ENCODE measurements at places on chromosomes 2 and 18.
A peak's percentile ranks its signal among the peaks of the same experiment; 100 is the strongest.

DNA sequence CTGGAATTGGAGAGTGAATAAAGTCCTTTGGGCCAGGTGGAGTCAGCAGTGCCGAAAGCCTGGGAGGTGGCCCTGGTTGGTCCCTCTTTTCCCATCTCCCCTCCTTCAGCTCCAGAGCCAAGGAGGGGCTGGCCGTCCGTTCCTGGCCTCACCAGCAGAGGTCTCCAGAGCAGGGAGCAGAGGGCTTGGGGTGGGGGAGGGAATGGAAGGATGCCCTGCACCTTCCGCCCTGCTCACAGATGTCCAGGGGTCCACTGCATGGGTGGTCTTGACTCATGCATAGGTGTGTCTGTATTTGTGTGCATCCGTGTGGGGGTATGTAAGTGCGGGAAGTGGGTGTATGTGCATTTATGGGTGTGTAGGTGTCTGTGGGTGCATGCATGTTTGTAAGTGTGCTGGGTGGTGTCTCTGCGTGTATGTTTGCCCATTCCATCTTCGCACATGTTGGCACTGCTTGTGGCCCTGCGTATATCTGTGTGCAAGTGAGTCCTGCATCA lies 201.8 kb downstream of the ZFP36L2 start:
- peak; percentile 33 for DNase-seq

DNA sequence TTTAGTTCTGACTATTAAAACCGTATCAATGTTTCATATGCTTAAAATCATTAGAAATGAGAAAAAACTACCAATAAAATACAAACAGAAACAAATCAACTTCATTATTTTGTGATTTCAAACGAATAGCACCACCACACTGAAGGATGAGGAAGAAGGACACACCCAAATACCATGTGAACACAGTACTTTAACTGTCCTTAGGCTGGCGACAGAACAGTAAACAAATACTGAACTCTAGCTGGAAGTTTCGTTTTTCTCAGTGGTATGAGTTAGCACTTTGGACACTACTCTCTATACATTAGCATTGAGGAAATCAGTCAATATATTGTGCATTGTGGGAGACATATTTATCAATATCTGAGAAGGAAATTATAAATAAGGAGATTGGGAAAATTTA lies 202.4 kb upstream of the AGAP1 start:
- DNase-seq, result no peak

GRCh38 chr18:50158866-50159653 lies 35.9 kb downstream of the MYO5B start:
- no peak for DNase-seq

DNA sequence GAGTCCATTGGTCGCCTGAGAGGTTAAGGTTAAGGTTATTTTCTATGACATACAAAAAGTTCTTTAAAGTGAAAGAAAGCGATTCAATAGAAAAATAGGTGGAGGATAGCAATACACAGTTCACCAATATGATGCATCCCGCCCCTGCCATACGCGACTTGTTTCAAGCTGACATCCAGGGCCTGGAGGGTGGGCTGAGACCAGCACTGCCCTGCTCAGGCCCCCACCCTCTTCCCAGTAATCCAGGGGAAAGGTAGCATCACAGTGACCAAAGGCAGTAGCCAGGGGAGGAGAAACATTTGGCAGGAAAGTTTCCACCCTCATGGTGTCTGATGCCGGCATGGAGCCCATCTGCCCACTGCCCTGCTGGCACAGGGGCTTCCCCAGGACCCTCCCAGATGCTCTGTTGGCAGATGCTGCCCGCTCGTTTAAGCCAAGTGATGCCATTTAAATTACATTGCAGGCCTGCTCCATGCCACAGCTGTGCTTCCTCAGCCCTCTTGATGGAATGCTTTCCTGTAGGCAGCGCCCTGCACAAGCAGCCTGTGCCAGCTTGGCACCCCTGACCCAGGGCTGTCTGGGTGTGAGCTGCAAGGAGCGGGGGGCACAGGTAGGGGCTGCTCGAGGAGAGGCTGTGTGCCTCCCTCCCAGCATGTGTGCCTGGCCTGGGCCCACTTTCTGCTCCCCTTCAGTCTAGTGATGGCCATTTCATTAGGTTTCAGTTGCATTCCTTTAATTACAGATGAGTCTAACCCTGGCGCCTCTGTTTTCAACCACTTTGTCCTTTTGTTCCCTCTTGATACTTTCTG lies 10.7 kb upstream of the ANO7 start:
- DNase-seq, result no peak

DNA sequence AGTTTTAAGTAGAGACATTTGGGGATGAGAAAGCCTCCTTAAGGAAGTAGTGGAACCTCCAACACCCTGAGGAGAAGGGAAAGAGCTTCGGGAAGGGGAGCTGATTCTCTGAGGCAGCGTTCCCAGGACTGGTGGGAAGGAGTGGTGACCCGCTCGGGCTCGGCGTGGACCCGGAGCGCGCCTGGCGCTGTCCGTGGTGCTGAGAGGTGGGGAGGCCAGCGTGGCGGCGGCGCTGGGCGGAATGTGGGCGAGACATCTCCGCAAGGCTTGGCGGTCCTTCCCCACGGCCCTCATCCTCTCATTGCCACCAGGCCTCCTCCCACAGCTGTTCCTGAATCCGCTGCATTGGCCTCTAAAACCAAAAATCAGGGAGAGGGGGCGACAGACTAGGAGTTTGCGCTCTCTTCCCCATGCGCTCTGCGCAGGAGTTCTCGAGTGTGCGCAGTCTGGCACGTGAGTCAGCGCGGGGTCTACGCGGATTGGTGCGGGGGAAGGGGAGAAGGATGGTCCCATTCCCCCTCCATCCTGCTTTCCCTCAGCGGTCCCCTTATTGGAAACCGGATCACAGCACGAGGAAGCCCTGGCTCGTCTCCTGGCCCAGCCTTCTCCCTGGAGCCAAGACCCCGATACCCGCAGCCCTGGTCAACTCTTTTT lies 857 bp downstream of the RESP18 start:
- DNase-seq, result no peak

DNA sequence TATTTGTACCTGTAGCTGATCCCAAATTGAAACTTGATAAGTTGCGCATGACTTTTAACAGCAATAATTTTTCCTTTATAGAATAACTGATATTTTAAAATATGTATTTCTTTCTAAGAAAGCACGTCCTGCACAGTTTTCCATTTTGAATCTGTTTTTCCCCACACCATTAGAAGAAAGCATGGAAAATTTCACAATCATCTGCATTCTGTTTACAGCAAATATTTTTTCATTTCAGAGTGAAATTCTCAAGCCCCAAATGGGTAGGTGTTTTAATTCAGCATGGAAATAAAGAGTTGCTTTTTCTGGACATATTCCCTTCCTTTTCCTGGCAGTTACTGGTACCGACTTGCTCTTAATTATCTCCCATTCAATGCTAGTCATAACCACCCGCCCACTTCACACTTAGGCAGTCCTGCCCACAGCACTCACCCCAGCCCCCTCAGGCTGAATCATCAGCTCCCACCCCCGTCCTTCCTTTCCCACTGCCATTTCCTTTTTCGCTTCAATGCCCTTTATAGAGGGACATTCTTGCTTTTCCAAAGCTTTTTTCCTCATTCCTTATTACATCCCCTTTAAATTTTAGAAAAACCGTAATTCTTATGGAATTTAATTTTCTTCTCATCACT lies 89.2 kb upstream of the GLS start:
- peak; percentile 13 for DNase-seq

DNA sequence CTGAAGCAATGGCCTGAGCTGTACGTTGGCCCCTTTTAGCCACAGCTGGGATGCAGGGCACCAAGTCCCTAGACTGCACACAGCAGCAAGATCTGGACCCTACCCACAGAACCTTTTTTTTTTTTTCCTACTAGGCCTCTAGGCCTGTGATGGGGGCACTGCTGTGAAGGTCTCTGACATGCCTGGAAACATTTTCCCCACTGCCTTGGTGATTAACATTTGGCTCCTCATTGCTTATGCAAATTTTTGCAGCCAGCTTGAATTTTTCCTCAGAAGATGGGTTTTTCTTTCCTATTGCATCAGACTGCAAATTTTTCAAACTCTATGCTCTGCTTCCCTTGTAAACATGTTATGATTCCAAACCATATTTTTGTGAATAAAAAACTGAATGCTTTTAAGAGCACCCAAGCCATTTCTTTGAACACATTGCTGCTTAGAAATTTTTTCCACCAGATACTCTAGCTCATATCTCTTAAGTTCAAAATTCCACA lies 33.5 kb downstream of the PDE1A start:
- DNase-seq, result no peak

GRCh38 chr2:207503234-207503633 lies 26.5 kb upstream of the CREB1 start:
- no peak for DNase-seq

DNA sequence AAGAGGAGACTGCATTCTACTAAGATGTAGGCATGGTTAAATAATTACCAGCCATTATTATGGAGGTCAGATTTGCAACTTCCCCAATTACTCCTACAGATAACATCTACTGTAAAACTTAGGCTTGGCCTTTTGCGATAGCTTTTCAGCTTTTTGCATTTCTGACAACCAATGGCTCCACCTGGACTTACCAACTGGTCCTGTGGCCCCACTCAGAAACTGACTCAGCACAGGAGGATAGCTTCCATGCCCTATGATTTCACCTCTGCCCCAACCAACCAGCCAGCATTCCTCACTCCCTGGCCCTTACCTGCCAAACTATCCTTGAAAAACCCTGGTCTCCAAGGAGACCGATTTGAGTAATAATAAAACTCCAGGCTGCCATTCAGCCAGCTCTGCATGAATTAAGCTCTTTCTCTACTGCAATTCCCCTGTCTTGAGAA lies 28.2 kb downstream of the TUBB6 start:
- DNase-seq, result no peak

GRCh38 chr2:53508667-53509066 lies 258.9 kb upstream of the CHAC2 start:
- no peak for DNase-seq

- DNase-seq, result no peak
Measured at GRCh38 chr2:66477135-66477842, 42.4 kb downstream of the MEIS1 start.

- no peak for DNase-seq
Measured at GRCh38 chr2:119414894-119415293, 16.8 kb upstream of the TMEM37 start.

DNA sequence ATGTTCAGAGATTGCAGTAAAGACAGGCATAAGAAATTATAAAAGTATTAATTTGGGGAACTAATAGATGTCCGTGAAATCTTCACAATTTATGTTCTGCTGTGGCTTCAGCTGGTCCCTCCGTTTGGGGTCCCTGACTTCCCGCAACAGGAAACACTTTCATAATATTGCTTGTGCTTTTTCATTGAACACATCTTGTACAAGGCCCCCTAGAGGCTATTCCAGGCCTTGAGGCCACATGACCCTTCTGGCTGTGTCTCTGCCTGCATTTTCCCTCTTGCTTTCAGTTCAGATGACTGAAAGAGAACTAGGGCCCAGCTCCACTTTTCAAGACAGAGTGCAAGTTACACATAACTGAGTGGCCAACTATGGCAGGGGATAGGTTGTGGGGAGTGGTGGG lies 164.1 kb downstream of the TMEM247 start:
- no peak for DNase-seq

DNA sequence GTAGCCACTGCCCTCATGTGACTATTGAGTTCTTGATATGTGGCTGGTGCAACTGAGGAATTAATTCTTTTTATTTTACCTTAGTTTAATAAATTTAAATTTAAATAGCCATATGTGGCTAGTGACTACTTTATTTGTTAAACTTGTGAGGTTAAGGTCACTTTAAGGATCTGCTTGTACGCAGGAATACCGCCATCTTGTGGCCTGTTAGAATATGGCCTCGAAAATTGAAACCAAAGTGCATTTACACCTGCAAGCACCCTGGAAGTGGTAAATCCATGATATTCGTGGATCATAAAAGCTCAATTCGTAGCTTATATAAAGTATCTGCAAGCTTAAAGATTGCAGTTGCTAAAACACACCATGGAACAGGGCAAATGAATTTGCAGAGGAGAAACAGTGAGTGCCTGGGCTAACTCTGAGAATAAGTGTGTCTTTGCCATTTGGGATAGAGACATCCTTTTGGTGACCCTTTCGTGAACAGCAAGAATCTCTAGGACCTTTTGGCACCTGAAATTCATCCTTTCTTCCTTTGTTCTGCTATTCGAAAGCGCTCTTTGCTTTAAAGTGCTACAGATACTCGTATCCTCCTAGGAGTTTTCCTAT lies 59.9 kb upstream of the REG3A start:
- no peak for DNase-seq

GRCh38 chr2:217440000-217440399 lies 562.8 kb downstream of the TNS1 start:
- no peak for DNase-seq

DNA sequence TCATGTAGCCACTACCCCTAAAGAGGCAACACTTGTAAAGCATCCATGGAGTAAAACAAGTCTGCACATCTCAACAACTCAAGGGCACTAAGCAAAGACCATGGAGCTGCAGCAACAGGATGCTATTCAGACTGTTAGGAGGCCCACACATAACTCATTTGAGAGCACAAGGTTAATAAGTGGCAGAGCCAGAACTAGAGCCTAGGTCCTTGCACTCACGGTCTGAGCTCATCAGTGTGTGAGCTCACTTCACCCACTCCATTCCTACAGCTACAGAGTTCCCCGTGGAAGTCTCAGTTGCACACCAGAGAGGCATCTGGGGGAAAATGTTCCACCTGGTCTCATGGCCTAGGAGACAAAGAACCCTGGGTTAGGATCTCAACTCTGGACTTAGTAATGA lies 35.0 kb downstream of the TTC32 start:
- no peak for DNase-seq

DNA sequence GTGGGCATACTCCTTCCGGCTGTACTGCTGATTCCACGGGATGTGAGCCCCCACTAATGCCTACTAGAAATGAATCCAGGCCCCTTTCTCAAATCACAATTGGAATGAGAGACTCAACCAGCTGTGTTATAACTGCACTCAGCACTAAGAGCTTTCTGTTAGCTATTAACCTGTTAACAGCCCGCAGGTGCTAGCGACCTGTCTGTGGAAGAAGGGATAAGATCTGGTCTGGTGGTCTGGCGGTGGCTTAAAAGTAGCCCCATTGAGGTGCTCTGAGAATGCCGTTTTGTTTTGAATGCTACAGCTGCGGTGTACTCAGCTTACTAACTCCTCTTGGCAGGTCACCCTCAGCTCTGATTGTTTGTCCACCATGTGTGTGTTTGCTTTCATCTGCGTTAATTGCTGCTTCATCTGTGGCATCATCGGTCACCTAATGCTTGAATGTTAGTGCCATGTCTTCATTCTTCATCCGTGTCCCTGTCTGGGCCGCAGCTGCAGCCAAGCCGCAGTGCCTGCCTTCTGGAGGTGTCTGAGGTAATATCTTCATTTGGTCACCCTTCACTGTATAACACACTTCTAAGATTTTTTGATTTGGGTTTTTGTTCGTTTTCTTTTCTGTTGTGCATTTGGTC lies 16.3 kb downstream of the RAB12 start:
- no peak for DNase-seq

- no peak for DNase-seq
Measured at GRCh38 chr2:235960011-235960715, 208.0 kb downstream of the GBX2 start.
